ENCODE measurements at places on chromosomes 2 and 18.
A peak's percentile ranks its signal among the peaks of the same experiment; 100 is the strongest.

- DNase-seq, result no peak
These were observed 441.8 kb downstream of the NYAP2 start for GRCh38 chr2:225841314-225841713.

- peak; percentile 47 for DNase-seq
These were observed 134.5 kb downstream of the CLIP4 start for GRCh38 chr2:29249666-29250253.

DNA sequence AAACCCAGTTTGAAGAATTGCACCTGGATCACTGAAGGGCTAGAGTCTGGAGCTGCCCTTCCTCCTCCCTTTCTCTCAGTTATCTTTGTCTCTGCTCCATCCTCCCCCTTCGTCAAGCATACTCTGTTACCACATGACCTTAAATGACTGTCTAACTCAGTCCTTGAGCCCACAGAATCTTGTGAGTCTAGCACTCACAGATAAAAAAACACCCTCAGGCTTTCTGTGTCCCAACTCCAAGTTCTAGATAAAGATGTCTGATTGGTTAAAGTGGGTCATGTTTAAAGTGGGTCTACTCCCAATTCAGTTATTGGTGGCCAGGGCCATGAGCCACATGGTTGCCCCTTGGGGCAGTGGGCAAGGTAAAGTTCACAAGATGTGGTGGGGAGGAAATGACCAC, 53.5 kb upstream of the CYP1B1 start:
- no peak for DNase-seq

- no peak for DNase-seq
These were observed 1.3 kb downstream of the TMEM37 start for GRCh38 chr2:119432851-119433522.

GRCh38 chr18:13388586-13389490, 170.3 kb downstream of the LDLRAD4 start:
- peak; percentile 73 for DNase-seq

- DNase-seq, result no peak
These were observed 210.9 kb upstream of the PKDCC start for GRCh38 chr2:41836948-41837347.

GRCh38 chr2:82344670-82345069, 2040.1 kb upstream of the LRRTM1 start:
- DNase-seq, result no peak
